ENCODE measurements at places on chromosomes 3 and 15.

DNA sequence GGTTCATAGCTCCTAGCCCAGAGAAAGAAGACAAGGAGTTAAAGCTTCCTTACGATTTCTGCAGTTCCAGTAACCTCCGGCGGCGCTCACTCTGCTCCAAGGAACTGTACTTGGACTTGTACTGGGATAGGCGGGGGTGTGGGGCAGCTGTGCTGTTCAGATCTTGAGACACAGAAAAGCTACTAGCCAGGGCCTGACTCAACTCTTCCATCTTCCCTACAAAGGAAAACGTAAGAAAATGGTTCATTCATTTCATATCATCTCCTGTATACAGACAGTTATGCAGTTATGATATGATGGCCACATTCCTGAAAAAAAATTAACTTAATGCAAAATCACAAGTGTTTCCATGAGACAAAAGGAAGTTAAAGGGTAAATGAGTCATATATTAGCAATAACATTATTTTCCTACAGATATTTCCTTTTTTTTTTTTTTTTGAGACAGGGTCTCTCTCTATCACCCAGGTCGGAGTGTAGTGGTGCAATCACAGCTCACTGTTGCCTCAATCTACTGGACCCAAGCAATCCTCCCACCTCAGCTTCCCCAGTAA is 4.6 kb downstream of the SNUPN start:
- peak; percentile 50 for DNase-seq

GRCh38 chr3:70556056-70556455 is 243.6 kb upstream of the MDFIC2 start:
- no peak for DNase-seq

- no peak for DNase-seq
Measured at GRCh38 chr3:28844298-28845005, 436.4 kb upstream of the RBMS3 start.

DNA sequence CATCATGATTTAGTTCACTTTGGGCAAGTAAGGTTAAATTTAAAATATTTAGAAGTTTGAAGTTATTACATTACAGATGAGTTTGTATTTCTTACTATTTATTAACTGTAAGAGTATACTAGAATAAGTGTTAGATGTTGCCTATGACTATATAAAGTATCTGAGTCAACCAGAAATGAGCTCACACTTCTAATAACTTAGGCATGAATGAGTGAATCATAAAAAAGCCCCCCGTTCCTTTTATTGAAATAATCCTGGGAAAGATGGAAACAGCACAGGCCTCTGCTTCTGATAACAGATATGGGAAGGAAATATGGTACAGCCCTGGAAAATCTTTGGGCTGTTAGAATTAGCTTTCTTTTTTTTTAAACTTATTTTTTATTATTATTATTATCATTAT is 66.6 kb upstream of the TGFBR2 start:
- DNase-seq = no peak

GRCh38 chr15:95596496-95596895 is 734.0 kb upstream of the NR2F2 start:
- DNase-seq = no peak

Measured in body of pancreas (tissue), 4 donors.